ENCODE measurements at places on chromosomes 16 and 17.
A peak's percentile ranks its signal among the peaks of the same experiment; 100 is the strongest.

DNA sequence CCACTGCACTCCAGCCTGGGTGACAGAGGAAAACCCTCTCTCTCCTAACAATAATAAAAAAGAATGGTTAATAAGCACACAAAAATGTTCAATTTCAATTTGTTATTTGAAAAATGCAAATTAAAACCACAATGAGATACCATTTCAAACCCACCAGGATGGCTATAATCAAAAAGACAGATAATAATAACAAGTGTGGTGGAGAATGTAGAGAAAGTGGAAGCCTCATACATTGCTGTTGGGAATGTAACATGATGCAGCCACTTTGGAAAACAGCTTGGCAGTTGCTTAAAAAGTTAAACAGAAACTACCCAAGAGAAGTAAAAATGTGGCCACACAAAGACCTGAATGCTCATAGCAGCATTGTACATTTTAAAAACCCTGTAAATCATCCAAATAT lies 51.8 kb upstream of the MAP3K14 start:
- no peak for DNase-seq

GRCh38 chr16:11805556-11805955 lies 8.5 kb upstream of the ZC3H7A start:
- no peak for DNase-seq

- no peak for DNase-seq
Measured at GRCh38 chr17:65564793-65565192, 3.3 kb upstream of the AXIN2 start.

DNA sequence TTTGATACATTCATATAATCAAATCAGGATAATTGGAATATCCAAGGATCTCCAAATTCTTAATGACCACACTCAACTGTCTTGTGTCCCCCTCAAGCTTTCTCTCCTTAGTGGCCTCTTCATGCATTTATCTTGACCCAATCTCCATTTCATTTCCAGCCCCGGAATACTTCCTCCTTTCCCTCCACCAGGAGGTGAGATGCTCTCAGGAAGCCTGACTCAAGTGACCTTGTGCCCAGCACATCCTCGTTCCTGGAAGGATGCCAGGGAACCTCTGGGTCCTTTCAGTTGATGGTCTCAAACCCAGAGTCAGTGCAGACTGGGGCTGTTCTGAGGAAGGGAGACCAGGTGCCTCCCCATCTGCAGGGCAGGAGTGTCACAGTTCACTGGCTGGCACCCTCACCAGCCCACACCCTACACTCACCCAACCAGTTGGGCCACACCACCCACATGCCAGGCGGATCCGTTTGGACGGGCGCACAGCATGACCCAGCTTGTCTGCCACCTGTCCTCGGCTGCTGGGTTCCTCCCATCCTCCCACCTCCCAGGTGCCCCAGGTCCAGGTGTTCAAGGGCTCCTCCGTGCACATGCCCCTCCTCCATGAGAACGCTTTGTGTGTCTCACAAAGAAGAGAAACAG lies 14.0 kb upstream of the EMP2 start:
- DNase-seq: no peak

DNA sequence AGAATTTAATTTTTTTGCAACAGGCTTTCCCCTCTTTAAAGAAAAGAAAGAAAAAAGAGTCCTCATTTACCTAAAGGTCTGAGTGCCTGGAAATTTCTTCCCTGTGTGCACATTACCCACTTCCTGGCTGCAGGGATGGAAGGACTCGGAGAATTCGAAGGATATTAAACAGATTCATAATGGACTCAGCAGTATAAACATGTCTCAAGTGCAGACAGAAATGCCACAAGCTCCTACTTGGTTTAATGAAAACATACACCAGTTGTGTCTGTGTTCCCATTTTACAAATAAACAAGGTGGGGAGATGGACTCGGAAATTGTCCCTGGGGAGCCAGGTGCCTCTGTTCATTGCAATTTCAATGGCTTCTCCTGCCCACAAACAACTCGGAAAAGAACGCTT lies 47.2 kb downstream of the MEOX1 start:
- no peak for DNase-seq

GRCh38 chr17:49190932-49191331 lies 19.4 kb downstream of the GNGT2 start:
- no peak for DNase-seq

DNA sequence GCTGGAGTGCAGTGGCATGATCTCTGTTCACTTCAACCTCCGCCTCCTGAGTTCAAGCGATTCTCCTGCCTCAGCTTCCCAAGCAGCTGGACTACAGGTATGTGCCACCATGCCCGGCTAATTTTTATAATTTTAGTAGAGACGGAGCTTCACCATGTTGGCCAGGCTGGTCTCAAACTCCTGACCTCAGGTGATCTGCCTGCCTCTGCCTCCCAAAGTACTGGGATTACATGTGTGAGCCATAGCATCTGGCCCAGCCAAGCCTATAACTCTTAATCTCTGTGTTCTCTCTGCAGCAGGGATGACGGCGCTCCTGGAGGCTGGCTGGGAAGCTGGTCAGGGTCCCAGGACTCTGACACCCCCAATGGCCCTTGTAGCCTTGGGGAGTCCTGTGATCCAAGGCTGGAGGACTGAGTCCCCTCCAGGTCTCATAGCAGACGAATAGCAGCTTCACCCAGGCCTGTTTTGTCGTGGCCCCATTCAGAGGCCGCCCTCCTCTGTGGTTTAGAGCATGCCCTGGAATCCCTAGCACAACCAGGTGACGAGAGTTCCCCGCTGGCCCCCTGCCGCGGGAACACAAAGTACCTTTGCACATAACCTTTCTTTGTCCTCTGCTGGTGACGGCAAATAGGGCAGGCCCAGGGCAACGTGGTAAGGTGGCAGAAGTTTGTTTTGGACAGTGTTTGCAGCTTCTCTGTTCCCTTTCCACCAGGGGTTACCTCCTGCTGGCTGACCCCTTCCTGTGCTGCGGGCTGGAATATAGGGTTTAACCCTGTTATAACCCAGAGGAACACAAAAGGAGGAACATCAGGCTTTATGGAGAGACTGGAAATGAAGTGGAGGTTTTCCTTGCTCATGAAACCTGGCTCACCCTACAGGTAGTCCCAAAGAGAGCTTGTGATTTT lies 43.0 kb upstream of the TOB1 start:
- peak; percentile 25 for DNase-seq

GRCh38 chr17:50129353-50129727 lies 620 bp downstream of the SAMD14 start:
- no peak for DNase-seq

DNA sequence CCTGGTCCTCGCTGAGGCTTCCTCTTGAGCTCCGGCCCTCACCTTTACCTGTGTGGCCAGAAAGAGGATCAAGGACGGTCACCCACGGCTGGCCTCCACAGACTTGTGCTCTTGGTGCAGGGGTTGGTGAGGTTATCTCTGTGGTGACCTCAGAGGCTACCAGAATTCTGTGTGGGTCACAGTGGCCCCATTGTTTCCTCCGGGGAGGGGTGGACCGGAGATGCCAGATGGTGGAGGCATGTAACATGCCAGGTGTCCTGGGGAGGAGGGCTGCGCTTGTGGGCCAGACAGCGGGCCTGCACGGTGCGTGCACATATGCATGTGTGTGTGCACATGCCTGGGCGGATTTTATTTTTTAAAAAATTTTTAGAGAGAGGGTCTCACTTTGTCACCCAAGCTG lies 6.3 kb downstream of the SGCA start:
- DNase-seq: no peak

- no peak for DNase-seq
Measured at GRCh38 chr17:80909635-80910034, 82.0 kb upstream of the CHMP6 start.

GRCh38 chr17:78529251-78529650 lies 47.9 kb downstream of the DNAH17 start:
- no peak for DNase-seq

DNA sequence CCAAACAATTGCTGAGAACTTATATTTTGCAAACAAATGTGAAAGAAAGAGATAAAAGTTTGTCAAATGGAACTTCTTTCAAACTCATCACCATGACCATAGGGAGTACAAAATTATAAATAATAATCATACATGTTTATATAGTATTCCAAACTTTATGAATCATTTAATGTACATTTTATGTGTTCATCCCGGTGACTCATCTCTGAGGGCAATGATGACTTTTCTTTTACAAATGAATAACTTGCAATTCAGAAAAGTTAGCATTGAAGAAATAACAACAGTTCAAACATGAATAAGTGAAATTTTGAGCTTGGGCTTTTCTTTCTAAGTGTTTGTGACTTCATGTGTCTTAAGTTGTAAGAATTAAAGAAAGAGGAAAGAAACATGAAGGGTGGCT lies 66.3 kb upstream of the CDH8 start:
- no peak for DNase-seq

DNA sequence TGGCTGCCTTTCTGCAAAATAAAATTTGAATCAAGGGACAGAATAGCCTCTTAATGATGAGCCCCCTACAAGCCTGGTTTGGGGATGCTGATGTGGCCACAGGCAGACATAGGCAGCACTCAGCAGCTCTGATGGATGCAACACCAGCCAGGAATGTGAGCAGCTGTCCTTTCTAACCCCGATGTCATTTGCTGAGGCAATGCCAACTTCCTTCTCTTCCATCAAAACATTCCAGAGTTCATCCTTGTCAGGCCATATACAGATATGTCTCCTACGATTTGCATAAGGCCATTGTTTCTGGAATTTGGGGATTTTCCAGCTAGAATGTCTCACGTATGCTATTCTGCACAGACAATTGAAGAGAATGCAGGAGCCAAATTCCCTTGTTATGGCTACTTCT lies 52.1 kb upstream of the MYOCD start:
- DNase-seq: no peak

GRCh38 chr17:73610331-73610911 lies 33.8 kb downstream of the SDK2 start:
- no peak for DNase-seq

Measured in stimulated activated CD8-positive, alpha-beta memory T cell treated with anti-CD3 and anti-CD28 coated beads, Interleukin-12 subunit alpha, Interleukin-12 subunit beta, amount 100 ng/mL, for 1 hour (primary cell).